ENCODE measurements at places on chromosomes 1 and 21.

DNA sequence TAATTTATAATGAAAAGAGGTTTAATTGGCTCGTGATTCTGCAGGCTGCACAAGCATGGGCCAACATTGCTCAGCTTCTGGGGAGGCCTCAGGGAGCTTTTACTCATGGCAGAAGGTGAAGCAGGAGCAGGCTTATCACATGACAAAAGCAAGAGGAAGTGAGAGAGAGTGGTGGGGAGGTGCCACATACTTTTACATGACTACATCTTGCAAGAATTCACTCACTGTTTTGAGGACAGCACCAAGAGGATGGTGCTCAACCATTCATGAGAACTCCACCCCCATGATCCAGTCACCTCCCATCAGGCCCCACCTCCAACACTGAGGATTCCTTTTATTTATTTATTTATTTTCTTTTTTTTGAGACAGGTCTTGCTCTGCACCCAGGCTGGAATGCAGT is 5.5 kb upstream of the PLEKHM2 start:
- no peak for DNase-seq

DNA sequence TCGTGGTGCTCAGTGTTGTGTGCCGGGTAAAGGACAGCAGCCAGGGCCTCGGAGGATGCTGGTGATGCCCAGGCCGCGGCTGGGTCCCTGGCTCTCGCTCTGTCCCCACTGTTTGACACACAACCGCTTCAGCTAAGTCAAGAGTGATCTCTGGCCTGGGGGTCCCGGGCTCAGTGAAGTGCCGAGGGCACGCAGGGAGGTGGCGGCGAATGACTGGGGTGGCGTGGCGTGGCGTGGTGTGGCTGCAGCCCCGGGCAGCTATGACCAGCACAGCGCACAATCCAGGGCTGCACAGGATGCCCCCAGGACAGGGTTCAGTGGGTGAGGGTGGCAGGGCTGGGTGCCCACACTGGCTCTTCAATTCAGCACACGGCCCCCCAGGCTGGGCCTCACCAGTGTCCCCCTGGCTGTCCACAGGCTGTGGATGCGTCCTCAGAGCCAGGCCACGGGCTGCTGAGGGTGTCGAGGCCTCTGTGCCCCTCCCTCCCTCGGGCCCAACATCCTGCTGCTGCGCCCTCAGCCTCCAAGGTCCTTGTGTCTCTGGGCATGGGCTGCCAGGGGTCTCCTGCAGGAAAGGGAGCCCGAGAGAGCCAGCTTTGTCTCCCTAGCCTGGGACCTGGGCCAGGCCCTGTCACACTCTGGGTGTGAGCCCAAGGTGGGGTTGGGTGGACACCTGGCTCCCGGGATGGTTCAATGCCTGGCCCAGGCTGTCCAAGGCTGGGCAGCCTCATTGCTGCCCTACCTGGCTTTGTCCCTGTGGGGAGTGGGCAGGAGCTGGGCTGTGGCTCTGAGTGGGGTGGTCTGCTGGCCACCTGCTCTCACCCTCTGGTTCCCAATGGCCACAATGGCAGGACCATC is 12.0 kb upstream of the SKI start:
- no peak for DNase-seq

GRCh38 chr1:239841631-239842030 is 250.1 kb upstream of the FMN2 start:
- no peak for DNase-seq

DNA sequence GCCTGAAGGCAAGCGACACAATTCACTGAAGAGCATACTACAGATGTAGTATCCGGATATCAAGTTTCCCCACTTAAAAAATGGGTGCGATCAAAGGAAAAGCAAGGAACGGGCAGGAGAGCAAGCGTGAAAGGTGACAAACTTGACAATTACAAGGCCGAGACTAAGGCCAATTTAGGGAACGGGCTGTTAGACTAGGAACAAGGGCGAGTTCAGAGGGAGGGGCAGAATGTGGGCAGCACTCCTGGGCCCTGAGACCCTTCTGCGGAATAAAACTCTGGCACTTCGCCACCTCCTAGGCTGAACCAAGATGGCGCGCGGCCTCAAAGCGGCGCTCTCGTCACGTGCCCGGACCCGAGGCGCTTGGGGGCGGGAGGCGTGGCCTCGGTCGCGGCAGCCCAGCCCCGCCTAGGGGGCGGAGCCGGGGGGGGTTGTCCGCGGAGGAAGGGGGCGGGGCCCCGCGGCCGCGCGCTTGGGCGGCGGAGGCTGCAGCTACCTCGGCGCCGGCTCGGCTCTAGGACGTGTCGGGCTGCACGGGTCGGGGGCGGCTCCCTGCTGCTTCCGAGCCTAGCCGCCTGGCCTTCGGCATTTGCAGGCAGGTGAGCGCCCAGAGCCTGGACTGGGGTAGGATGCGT is at the start of gene PPFIA4:
TSS of gene PPFIA4 (plus strand) at position 461 of the 635 bp plus-strand sequence. CDS start 12,518 bp downstream, outside the sequence.
- DNase-seq = peak; percentile 76

- no peak for DNase-seq
Measured at GRCh38 chr1:232450615-232451014, 179.3 kb downstream of the SIPA1L2 start.

DNA sequence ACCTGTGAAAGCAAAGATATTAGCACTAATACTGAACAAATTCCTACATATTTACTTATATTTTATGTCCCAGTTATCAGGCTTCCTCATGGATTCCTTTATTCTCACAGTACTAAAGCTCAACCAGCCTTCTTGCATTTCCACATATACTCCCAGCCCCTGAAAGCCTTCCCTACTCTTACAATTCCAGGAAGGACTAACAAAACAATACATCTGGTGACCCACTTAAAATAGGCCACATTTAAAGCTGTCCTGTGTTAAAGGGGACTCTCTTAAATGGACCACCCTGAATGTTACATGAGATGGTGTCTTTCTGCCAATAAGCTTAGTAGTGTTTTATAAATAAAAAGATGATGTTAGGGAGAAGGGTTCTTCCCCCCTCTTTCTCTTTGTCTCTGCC is 54.4 kb downstream of the NTMT2 start:
- no peak for DNase-seq

- DNase-seq = no peak
Measured at GRCh38 chr1:241722947-241723346, 70.9 kb downstream of the WDR64 start.

GRCh38 chr21:41183575-41183974 is 15.6 kb downstream of the BACE2 start:
- no peak for DNase-seq

- no peak for DNase-seq
Measured at GRCh38 chr1:160030657-160031364, 979 bp downstream of the PIGM start.

GRCh38 chr21:36901575-36901974 is 64.9 kb downstream of the HLCS start:
- no peak for DNase-seq

DNA sequence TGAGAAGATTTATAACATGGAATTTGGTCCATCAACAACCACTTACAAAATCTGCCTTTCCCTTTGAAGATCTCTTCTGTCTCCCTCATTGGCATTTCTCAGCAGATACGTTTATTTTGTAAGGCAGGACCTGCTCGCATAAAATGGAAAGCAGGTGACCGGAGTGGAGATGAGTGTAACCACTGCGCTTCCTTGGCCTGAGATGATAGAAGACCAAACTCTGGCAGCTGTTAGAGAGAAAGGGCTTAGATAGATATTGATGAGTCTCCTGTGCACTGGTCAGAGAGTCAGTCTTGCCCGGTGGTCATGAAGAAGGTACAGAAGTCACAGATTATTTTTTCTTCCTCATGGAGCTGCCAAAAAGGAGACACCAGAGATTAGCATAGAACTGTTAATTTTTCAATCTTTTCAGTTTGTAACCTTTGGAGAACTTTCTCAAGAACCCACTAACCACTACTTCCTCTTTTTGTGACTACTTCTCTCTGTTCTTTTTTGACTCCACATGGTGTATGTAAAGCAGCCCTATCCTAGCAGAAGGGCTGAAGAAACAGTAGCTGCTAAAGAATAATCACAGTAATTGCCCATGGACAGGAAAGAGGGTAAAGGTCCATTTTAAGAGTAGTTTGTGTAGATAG is 47.6 kb downstream of the FCRL3 start:
- DNase-seq = no peak

DNA sequence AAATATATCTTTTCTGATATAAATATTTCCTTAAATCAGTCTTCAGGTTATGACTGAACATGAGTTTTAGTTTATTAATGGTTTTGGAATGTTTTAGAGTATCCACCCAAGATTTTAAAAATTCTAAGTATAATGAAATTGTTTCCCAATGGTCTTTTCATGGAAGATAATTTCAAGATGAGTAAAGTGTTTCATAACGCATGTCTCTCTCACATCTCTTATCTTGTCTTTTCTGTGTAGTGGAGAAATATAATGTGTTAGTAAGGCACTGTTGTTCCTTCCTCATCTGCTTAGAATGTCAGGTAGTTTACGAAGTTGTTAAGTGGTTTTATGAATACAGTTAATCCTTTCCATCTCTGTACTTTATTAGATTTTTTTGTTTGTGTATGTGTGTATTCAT is 49.6 kb downstream of the PLA2G4A start:
- no peak for DNase-seq

DNA sequence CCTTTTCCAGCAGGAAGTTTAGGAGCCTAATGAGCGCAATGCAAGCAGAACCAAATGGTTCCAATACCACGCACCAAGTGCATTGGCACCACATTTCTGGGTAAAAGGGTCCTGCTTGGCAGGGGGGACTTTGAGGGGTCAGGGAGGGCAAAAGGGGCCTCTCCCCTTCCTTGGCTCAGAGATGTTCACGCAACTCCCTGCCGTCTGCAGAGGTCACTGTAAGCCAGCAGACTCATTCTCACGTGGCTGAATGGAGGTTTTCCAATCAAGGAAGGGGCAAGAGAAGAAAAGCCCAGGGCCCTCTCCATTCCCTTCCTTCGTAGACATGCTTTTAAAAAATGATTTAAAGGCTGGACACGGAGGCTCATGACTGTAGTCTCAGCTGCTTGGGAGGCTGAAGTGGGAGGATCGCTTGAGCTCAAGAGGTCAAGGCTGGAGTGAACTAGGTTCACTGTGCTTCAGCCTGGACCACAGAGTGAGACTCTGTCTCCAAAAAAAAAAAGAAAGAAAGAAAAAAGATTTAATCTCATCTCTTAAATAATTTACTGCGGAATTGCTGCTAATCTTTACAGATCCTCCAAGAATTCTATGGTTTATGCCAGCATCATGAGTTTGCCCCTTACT is 80.3 kb downstream of the RUNX3 start:
- peak; percentile 49 for DNase-seq

DNA sequence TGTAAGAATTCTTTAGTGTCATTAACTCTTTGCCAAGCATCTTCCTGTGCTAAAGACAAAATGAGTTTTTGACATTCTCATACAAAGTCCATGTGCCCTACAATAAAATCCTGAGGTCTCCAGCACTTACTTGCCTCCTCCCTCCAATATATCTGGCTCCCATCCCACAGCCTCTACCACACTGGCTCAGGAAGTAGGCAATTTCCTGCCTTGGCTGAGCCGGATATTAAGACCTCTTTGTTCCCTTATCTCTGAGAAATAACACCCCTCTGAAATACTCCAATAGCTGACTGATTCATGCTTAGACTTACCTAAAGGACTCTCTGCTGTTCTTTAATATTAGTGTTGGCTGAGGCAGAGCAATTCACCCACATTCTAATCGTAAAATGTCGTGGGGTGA is 37.6 kb upstream of the GORAB start:
- DNase-seq = no peak

GRCh38 chr1:21292984-21293536 is 2.8 kb upstream of the ECE1 start:
- no peak for DNase-seq

GRCh38 chr1:41365772-41366454 is 4.7 kb downstream of the FOXO6 start:
- DNase-seq = peak; percentile 65

GRCh38 chr21:42313501-42313969 is 1.7 kb downstream of the TFF3 start:
- DNase-seq = no peak

- DNase-seq = no peak
Measured at GRCh38 chr1:41696381-41696780, 211.9 kb upstream of the EDN2 start.

GRCh38 chr1:46508757-46509156 is 19.1 kb downstream of the DMBX1 start:
- DNase-seq = no peak

DNA sequence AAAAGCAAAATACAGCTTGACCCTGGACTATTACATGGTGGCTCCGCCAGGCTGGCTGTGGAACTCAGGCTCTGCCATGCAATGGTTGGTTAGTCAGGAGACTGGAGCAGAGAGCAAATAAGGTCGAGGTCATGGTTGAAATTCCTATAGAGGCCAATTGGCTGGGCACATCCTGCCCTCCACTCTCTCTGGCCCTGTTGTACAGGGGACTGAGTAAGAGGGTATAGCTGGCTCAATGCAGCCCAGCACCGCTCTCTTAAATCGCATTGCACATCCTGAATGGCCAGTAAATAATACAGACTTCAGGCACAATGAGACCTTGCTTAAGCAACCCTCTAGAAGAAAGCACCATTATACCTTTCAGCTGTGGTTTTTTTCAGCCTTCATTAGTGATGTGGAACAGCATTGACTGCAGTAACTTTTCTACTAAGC is 59.3 kb upstream of the PPP2R5A start:
- DNase-seq = no peak

DNA sequence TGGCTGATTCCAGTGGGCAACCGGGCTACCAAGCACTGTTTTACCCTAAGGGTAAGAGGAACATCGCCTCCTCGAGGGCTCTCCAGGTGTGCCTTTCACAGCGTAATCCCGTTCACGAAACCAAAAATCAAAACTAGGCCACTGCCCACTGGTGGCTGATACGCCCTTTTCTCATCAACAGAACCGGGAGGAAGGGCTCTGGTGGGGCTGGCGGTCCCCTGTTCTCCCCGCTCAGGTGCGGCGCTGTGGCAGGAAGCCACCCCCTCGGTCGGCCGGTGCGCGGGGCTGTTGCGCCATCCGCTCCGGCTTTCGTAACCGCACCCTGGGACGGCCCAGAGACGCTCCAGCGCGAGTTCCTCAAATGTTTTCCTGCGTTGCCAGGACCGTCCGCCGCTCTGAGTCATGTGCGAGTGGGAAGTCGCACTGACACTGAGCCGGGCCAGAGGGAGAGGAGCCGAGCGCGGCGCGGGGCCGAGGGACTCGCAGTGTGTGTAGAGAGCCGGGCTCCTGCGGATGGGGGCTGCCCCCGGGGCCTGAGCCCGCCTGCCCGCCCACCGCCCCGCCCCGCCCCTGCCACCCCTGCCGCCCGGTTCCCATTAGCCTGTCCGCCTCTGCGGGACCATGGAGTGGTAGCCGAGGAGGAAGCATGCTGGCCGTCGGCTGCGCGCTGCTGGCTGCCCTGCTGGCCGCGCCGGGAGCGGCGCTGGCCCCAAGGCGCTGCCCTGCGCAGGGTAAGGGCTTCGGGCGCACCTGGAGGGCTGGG is at the start of gene IL6R:
TSS of gene IL6R (plus strand) at position 360 of the 763 bp plus-strand sequence. CDS start at position 647, 287 bp downstream.
- peak; percentile 75 for DNase-seq

GRCh38 chr21:35648512-35648911 is 411.8 kb downstream of the SETD4 start:
- DNase-seq = no peak

All from right kidney (tissue), 9 donors.